ENCODE measurements at places on chromosomes 12 and 14.

GRCh38 chr14:76235628-76236027 is 83.9 kb downstream of the GPATCH2L start:
- no peak for DNase-seq

DNA sequence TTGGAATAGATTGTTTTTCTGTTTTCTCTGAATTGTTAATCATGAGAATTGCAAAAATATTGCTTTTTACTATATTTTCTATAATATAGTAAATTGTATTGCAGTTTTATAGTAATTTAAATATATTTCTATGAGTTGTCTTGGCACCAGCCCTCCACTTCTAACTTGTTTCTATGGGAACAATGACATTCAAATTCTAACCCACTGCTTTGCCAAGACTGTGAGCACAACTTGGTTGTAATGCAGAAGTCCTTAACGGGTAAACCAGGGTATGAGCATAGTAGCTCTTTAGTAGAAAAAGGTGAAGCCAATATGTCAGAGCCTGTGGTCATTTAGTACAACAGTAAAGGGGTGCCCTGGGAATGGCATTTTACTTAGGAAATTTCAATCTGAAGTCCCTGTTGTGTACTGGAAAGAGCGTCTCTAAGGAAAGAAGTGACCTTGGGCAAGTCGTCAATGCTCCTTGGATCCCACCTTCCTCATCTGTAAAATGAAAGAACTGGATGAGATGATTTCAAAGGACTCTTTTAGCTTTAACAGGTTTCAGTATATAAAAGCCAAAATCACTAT is 283.3 kb downstream of the ATP23 start:
- no peak for DNase-seq

DNA sequence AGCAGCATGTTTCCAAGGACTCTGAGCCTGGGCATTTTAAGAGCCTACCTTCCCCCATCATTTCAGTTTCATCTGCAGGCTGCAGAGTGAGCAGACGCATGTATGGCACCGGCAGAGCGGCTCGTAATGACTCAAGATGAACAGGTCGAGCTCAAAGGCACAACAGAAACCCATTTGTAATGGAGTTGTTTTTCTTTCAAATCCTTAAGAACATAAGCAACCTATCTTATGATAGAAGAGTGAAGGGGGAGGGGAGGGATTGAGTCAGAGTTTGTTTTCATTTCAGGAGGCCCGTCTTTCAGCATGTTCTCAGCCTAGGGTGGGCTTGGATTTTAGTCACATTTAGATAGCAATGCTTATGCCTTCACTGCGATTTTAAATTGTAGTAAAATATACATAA is 54.9 kb upstream of the CISTR start:
- no peak for DNase-seq

DNA sequence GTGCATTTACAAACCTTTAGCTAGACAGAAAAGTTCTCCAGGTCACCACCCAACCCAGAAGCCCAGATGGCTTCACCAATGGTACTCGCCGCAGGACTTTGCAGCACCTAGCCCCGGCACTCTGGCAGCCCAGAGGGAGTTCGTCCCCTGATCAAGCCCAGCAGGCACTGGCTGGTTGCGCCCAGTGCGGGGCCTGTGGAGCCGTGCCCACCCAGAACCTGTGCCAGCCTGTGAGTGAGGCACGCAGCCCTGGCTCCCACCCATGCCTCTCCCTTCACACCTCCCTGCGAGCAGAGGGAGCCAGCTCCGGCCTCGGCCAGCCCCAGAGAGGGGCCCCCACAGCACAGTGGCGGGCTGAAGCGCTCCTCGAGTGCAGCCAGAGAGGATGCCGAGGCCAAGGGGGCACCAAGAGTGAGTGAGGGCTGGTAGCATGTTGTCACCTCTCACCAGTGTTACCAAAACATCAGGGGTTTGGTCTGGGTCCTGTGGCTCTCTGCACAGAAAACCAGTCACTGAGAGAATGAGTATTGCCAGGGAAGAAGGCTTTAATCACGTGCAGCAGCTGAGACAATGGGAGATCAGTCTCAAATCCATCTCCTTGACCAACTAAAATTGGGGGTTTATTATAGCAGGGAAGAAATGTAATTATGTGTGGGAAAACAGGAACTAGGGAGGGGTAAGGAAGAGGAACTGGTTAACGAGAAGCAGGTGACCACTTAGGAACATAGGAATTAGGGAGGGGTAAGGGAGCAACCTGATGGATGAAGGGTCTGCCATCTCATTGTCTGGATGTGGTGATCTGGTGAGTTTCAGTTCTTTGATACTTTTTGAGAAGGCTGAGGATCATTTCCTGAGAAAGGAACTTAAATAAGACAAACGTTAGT is 151.3 kb downstream of the NUBPL start:
- DNase-seq = no peak

DNA sequence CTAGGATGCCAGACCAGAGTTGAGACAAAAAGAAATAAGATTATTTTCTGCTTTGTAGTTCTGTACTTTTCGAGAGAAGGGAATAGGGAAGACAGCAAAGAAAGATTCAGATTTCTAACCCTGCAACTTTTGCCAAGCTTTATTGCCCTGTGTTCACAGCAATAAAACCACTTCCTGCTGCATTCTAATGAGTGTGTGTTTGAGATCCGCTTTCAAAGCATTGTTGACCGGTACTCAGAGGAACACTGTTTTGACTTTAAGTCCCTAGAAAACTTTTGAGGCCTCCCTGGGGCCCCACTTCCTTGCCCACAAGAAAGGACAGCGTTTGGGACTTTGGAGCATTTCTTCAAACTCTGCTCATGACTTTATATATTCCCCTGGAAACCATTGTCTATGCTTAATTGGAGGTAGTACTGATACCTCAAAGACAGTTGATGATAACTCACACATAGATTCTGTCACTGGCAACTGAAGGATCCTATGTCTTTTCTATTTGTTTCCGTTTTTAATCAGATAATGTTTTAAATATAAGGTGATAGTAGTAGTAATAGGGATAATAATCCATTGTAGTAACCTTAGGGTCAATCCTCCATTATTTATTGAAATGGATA is 1.3 kb downstream of the RNASE6 start:
- DNase-seq = no peak

DNA sequence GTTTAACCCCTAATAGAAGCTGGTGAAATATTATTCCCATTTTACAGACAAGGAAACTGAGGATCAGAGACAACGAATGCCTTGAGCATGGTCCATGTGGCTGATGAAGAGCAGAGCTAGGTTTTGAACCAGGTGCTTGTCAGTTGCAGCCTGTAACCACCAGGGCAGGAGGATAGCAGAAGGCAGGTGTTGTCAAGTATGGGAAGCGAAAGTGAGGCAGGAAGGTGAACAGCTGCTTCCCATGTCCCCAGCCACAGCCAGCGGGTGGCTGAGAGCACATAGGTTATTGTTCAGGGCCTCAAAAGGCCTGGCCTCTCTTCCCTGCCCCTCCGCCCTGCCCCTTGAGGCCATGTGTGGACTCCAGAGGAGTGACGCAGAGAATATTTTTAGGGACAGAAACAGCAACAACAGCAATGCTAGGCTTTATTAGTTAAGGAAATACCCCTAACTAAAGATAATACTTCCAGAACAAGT is 39.6 kb downstream of the IQSEC3 start:
- DNase-seq = no peak

DNA sequence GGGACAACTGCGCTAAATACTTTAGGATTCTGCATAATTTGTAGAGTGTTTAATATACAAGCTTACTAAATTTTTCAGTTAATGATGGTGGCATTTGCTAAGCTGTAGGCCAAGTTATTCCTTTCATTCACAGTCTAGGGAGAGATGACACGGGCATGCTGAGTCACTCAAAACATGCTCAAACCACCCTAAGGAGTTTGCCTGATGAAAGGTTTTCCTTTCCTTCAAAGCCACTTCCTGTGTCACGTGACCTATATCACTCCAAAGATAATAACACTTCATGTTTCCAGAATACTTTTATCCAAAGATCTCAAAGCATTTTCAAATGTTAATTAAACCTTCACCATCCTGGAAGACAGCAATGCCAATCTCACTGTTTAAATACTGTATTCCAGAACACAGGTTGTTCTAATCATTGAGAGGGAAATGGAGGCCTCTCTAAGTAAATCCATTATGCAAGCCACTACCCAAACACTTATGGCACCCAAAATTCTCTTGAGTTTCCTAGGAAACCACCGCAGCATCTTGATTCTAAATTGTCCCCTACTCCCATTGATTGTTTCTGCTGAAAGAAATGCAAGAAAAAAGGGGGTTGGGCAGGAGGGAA is 207.0 kb upstream of the CDKN3 start:
- no peak for DNase-seq

DNA sequence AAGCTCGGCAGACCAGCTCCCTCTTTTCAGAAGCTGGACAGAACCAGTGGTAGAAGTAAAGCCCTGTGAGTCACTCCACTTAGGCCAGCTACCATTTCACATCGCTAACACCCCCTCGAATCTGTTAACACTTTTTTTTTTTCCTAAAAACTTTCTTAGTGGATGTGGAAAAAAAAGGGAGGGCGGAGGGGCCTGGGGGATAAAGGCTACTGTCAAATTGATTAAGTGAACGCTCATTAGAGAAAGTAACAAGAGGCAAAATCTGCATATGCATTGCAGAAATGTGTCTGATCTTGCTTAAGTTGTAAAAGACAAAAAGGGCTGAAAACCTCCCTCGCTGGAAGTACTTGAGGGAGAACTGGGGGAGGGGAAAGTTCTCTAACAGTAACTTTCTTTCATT is 86.6 kb upstream of the OTX2 start:
- DNase-seq = no peak

GRCh38 chr12:16523284-16523950 is 82.5 kb downstream of the LMO3 start:
- DNase-seq = no peak

GRCh38 chr12:94116191-94116590 is 32.2 kb upstream of the PLXNC1 start:
- no peak for DNase-seq

DNA sequence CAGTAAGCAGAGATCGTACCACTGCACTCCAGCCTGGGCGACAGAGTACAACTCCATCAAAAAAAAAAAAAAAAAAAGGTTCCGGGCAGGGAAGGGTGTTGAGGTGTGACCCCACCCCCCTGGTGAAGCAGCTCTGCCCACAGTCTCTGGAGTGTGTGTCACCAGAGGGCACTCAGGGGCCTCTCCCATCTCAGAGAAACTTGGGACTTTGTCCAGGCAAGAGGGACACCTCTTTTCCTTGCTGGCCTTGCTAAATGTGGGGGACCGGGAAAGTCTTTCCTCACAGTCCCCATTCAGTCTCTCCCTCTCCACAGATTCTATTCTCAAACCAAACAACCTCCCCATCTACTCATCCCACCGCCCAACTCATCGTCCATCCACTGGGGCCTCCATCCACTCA is 43.6 kb downstream of the RFLNA start:
- no peak for DNase-seq

DNA sequence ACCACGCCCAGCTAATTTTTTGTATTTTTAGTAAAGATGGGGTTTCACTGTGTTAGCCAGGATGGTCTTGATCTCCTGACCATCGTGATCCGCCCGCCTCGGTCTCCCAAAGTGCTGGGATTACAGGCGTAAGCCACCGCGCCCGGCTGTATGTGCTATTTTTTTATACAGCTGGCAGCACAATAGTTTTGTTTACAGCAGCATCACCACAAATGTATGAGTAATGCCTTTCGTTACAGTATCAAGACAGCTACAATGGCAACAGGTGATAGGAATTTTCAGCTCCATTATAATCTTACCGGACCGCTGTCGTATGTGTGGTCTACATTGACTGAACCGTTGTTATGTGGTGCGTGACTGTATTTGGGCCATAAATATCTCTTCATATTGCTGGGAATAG is 11.6 kb upstream of the MDM2 start:
- no peak for DNase-seq

- DNase-seq = no peak
Measured at GRCh38 chr14:77278461-77279230, 7.6 kb upstream of the NGB start.

- DNase-seq = no peak
Measured at GRCh38 chr12:6084261-6084968, 40.1 kb downstream of the VWF start.

DNA sequence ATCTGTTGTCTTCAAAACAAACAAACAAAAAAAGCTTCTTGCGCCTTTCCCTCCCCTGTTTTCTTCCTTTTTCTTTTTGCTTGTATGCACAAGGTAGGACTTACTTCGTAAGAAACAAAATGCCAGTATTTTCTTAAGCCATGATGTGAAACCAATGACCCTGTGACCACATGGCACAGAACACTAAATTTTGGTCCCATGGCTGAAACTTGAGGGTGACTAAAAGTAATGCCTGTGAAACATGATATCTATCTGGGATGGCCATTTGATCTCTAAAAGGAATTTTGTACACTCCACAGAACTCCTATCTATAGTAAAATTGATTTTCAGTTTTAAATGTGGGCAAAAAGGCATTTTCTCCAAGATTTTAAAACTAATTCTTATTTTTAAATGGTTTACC is 63.6 kb downstream of the PAPOLA start:
- no peak for DNase-seq

- no peak for DNase-seq
Measured at GRCh38 chr12:63037746-63038712, 103.1 kb upstream of the PPM1H start.

GRCh38 chr14:101838476-101838875 is 77.0 kb downstream of the PPP2R5C start:
- DNase-seq = no peak

DNA sequence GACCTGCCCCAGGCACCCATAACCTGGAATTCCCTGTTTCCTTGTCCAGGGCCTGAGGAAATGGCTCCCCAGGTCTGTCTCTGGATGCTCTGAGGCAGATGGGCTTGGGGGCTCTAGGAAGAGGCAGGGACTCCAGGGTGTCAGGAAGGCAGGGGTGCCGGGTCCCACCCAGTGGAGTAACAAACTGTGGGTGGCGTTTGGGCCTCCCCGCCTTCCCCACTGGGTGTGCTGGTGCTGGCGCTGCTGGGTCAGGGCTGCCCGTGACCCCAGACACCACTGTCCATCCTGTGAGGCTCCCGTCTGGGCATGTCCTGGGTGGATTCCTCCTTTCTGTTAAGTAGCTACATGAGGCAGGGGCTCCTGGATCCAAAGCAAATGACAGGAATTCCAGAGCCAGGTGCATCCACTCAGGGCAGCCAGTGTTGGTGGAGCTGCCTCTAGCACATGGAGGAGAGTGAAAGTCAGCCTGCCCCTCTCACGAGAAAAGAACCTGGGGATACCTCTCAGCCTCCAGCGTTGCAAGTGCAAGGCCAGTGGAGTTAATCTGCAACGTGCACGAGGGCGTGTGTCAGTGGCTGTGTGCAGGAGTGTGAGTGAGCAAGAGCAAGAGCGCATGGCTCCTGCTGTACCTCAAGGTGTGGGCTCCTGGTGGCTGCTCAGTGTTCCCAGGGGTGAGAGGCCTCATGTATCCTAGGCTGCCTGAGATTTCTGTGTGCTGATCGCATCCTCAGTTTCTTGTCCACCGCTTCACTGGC is 403.1 kb downstream of the TMEM121 start:
- DNase-seq = no peak

Data from stimulated activated CD8-positive, alpha-beta memory T cell treated with anti-CD3 and anti-CD28 coated beads, Interleukin-7, amount 100 ng/mL, for 4 hours (primary cell).